AG04449 (cell line): ENCODE measurements at places on chromosomes 16 and 17.

DNA sequence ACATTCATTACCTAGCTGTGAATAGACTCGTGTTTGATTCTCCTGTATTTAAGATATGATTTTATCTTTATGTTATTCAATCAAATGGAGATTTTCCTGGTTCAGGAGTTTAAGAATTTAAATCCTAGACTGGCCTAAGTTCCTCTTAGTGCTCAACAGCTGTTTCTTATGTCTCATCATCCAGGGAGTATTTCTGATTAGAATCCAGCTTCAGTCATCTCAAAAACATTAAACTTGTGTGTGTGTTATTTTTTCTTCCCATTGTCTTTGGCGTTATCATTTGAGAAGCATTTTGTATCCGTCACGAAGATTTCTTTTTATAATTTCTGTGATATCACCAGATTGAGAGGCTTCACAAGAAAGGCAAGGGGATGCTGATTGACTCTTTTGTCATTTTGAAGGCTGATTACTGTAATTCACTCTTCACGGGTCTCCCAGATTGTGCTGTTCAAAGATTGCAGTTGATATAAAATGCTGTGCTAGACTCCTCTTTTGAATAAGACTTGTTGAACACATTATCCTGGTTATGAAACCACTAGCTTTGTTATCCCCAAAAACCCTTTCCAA lies 204.8 kb downstream of the CDH8 start:
- DNase-seq = no peak

- DNase-seq = no peak
These were observed 90.2 kb downstream of the MARCHF10 start for GRCh38 chr17:62717889-62718288.

- DNase-seq = no peak
These were observed 9.9 kb downstream of the CASKIN1 start for GRCh38 chr16:2186505-2186904.

DNA sequence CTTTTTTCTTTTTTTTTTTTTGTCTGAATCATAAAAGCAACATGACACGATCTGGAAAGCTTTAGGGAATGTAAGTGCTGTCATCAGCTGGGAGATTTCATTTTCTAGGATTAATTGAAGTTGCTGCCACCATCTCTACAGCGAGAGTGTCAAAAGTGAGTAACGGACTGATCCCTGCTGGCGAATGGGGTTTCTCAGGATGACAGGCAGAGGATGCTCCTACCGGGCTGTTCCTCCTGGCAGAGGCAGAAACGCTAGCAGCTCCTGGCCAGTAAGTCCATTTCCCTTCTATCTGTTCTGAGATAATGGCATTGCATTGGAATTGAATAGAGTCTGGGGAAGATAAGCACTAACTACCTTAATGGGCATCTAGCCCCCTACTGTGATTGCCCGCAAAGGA lies 80.5 kb upstream of the KIFC3 start:
- DNase-seq = no peak

DNA sequence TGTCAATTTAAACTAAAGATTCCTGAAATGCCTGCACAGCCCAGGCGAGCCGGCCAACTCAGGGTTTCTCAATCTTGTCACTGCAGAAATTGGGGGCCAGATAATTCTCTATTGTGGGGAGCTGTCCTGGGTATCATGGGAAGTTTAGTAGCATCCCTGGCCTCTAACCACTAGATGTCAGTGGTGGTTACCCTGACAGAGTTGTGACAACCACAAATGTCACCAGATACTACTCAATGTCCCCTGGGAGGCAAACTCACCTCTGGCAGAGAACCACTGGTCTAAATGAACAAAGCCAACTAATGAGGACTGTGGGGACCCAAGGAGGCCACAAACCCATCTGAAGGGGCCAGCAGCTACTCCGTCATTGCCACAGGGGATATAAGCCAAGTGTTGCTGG lies 90.9 kb downstream of the MYH11 start:
- no peak for DNase-seq

DNA sequence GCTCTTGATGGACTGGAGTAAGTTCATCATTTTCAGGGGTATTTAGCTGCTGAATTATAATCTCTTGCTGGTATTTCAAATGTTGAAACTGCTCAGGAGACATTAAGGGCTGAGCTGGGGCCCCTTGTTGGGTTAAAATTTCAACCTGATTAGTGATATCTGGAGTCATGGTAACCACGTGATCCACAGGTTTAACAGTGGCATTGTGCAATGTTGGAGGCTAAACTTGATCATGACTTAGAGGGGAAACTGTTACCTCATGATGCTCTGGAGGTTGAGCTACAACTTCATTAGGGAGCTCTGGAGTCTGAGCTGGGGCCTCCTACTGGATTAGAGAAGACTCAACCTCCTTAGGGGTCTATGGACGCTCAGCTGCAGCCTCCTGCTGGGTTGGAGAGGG lies 17.2 kb upstream of the MPP2 start:
- DNase-seq = no peak

DNA sequence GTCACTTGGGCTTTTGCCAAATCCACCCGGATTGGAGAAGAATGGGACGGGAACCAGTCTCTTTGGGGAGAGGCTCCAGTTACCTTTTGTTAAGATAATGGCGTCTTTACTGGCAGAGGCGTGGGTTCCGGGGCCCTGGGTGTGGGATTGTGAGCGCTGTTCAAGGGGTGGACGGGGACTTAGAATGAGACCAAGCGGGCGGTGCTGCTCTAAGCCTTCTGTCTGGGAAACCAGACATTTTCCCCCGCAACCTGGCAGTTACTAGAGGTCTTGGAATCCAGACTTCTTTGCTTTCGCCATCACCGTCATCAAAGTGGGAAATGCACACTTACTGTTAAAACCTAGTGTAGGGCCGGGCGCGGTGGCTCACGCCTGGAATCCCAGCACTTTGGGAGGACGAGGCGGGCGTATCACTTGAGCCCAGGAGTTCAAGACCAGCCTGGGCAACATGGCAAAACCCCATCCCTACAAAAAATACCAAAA lies 706 bp downstream of the TEN1 start:
- DNase-seq = no peak

DNA sequence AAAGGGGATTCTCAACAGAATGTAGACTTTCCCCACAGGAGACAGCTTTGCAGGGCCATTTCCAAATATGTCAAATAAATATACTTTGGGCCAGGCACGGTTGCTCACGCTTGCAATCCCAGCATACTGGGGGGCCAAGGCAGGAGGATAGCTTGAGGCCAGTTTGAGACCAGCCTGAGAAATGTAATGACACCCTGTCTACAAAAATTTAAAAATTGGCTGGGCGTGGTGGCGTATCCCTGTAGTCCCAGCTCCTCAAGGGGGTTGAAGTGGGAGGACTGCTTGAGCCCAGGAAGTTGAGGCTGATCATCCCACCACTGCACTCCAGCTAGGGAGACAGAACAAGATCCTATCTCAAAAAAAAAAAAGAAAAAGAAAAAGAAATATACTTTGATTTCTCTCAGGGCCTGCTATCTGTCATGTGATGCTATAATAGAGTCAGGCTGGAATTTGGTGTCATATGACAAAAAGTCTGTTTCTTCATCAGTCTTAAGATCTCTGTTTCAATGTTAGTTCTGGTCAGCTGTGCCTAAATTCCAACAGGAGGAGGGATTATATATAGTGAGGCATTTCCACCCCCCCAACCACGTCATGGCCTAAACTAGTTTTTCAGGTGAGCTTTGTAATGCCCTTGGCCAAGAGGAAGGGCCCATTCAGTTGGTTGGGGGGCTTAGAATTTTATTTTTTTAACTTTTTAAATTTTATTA lies 4.3 kb upstream of the ZDHHC7 start:
- no peak for DNase-seq
